ENCODE measurements at places on chromosomes 11 and 22. TPM values are rescaled to one million over a fixed set of nuclear protein-coding genes. Genes with fewer than 3 reads are reported as not detected.

DNA sequence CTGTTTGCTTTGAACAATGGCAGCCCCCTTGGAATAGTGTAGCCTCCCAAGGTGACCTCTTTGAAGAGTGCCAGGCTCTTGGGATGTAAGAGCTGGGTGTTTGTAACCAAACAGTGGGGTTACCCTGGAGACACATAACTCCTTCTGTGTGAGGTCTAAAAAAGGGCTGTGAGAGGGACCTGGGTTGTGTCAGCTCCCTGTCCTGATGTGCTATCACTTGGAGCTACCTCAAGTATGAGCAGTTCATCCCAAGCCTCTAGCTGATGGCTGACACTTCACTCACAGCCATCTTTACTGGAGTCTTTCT lies 40.2 kb downstream of the TSPAN18 start:
- DNase-seq = no peak

BIK gene
- 0.31 TPM for total RNA-seq

ROBO3 gene
- total RNA-seq = 0.80 TPM

- DNase-seq = peak; percentile 79
Observed at GRCh38 chr11:125289419-125290098, 125.0 kb downstream of the PKNOX2 start.

NECTIN1 gene
- total RNA-seq = 5.1 TPM

- no peak for DNase-seq
Observed at GRCh38 chr11:8375932-8376331, 112.3 kb upstream of the LMO1 start.

DNA sequence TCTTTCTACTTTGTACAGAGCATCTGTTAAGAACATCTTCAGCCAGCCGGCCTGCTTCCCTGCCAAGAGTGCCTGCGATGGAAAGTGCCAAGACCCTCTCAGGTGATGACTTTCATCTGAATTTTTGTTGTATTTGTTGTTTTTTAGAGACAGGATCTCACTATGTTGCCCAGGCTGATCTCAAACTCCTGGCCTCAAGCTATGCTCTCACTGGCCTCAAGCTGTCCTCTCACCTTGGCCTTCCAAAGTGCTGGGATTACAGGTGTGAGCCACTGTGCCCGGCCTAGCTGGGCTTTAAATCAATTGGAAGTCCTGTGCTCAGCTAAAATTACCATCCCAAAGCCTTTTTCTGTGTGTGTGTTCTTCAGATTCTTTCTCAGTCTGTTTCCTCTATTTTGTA lies 64.2 kb upstream of the ADORA2A start:
- no peak for DNase-seq

DNA sequence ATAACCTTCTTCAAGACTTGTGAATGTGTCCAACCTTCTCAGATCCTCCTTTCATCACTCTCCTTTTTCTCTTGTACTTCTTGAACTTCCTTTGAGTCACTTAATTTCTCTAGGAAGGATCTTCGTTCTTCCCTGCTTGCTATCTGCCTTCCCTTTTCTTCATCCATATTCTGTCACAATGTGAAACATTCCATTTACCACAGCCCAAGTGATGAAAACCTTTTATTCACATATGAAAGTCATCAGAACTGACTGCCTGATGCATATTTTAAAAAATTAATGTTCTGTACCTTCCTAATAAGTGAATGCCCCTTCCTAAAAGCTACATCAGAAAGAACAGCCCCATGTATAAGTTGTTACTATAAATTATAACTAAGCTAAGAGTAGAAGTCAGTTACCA lies 520.4 kb upstream of the LUZP2 start:
- no peak for DNase-seq

- DNase-seq = no peak
Observed at GRCh38 chr11:114322934-114323333, 26.7 kb downstream of the NNMT start.

GRCh38 chr11:85712953-85713352 lies 27.0 kb upstream of the CCDC89 start:
- no peak for DNase-seq

DNA sequence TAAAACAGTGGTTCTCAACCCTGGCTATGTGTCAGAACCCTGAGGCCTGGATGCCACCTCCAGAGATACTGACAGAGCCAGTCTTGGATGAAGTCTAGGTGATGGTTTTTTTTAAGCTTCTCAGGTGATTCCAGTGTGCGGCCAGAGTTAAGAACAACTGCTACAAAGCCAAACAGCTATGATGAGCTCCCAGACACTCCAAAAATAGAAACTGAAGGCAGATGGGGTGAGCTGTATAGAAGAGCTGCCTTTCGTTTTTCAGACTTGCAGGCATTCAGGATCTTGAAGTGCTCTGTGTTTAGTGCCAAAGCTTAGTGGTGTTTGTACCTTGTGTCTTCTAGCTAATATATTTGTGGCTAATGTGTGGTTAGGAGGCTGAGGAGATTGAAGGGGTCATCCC lies 14.2 kb downstream of the SCUBE2 start:
- no peak for DNase-seq

DNA sequence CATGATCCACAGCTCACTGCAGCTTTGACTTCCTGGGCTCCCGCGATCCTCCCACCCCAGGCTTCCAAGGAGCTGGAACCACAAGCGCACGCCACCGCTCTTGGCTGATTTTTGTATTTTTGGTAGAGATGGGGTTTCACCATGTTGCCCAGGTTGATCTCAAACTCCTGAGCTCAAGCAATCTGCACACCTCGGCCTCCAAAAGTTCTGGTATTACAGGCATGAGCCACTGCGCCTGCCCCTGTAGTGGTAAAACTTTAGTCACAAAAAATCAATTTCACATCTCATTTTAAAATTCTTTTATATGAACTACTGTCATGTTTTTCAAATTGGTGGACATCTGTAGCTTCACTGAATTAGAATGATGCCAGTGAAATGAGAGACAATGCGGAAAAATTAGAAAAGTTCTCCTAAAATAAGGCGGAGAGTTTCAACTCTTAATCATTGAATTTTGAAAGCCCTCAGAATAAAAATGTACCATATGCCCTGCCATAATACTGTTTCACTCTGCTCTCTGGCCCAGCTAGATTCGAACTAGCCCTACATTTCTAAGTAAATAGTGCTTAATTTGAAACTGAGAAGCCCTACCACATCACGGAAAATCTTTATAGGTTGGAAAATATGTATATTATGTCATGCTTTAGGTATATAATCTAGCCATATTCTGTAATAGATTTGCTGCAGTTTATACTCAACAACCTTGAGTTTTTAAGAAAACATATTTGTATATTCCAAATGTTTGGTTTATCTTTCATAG lies 78.7 kb downstream of the HORMAD2 start:
- DNase-seq = no peak

DNA sequence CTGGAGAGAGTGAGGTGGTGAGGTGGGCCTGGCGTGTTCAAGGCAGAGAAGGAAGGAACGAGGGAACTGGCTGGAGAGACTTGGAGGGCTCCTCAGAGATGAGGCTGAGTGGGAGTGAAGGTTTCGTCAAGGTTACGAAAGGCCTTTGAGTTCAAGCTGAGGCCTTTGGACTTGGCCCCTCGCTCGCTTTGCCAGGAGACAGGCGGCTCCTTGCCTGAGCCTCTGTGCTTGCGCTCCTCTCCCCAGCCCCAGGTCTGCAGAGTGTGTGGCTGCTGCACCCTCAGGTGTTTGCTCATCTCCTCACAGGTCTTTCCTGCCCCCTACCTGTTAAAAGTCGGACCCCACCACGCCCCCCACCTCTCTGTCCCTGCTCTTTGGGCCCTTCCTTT lies 91.6 kb downstream of the ATXN10 start:
- no peak for DNase-seq

DNA sequence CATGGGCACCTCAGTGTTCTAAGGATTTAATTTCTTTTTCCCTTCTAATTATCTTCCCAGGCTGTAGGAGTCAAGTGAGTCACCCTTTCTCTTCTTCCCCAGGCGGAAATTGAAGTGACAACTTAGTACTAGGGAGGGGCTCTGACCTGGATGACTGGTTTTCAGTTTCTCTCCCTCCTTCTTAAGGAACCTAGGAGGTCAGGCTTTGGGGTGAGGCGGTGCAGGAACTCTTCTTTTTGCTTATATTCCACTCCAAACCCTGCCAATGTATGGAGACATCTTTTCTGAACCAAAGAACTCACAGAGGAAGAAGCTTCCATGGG lies 12.6 kb downstream of the ZDHHC5 start:
- DNase-seq = no peak

ACAT1 gene
- 357 TPM for total RNA-seq

GRCh38 chr22:50620593-50621355 lies 7.2 kb downstream of the ARSA start:
- peak; percentile 82 for DNase-seq

DNA sequence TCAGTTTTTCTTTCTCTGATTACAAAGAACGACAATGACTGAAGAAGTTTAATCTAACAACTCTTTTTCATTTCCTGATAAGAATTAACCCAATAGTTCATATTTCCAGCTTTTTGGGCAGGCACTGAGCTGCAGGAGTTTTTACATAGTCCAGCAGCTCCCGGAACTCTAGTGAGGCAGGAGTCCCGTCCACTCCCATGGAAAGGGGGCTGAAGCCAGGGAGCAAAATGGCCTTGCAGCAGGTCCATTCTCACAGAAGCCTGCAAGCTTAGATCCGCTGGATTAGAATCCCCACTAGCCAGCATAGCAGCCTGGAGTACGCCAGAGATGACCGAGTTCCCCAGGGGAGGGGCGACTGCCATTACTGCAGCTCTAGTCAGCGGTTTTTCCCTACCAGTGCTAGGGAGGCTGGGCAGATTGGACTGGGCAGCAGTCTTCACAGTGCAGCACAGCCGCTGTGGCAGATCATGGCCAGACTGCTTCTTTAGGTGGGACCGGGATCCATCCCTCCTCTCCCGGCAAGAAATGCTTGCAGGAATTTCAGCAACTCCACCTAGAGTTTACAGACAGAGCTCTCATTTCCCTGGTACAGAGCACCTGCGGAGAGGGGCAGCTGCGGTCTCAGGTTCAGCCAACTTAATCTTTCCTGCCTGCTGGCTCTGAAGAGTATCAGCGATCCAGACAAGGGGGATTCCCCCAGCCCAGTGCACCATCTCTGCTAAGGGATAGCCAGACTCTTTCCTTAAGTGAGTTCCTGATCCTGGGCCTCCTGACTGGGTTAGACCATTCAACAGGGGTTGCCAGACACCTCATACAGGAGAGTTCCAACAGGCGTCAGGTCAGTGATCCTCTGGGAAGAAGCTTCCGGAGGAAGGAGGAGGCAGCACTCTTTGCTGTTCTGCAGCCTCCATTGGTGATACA lies 742 bp upstream of the CASP4 start:
- DNase-seq = peak; percentile 26

GRCh38 chr22:39292561-39293074 lies 26.8 kb downstream of the RPL3 start:
- peak; percentile 95 for DNase-seq

- DNase-seq = no peak
Observed at GRCh38 chr11:129023968-129024676, 81.5 kb upstream of the TP53AIP1 start.

GRCh38 chr11:14331476-14332136 lies 27.4 kb downstream of the RRAS2 start:
- DNase-seq = no peak

- no peak for DNase-seq
Observed at GRCh38 chr22:40405178-40406062, 35.0 kb downstream of the SGSM3 start.

DNA sequence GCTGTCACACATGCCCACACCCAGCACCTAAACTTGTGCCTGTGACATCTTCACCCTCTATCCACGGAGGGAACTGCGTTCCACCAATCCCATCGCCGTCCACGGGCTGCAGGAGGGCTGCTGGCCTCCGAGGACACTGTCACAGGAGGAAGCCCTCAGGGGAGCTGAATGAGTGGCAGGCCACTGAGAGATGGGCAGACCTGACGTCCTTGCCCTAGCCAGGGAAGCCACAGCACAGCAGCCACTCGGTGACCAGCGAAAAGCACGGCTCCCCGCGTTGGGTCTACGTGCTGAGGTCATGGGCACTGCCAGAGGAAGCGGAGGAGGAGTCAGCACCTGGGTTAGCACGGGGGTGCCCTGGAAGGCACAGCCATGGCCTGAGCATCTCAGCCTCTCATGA lies 50.5 kb downstream of the IGSF9B start:
- DNase-seq = no peak

GRCh38 chr22:28397306-28397705 lies 282.3 kb downstream of the TTC28 start:
- DNase-seq = no peak

DNA sequence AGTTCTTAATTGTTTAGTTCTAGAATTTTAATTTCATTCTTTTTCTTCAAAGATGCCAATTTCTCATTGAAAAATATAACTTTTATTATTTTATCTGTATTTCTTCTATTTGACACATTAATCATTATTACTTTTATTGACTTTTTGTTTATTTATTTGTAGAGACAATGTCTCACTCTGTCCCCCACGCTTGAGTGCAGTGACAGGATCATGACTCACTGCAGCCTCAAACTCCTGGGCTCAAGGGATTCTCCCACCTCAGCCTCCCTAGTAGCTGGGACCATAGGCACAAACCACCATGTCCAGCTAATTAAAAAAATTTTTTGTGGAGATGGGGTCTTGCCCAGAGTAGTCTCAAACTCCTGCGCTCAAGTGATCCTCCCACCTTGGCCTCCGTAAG lies 30.3 kb upstream of the FBLN1 start:
- DNase-seq = no peak

DNA sequence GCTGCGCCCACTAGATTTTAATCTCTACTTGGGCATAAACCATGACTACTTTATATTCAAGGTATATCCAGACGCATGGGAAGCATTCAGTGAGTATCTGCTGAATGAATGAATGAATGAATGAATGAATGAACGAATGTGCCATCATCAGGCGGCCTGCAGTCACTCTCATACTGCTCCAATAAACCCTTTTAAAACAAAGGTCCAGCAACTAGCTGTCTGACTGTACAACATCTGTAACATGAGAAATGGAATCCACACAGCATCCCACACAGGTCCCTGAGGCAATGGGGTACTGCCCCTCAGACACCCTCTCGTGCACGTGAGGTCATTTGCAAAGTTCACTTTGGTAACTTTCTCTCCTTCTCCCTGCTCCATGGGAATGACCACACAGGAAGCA lies 147.5 kb downstream of the LARGE1 start:
- no peak for DNase-seq

OPCML gene
- not detected for total RNA-seq

GRCh38 chr11:45301537-45302246 lies 15.6 kb upstream of the SYT13 start:
- no peak for DNase-seq

NAT10 gene
- 22.9 TPM for total RNA-seq

GAL3ST3 gene
- total RNA-seq = not detected

FGF19 gene
- total RNA-seq = not detected

- no peak for DNase-seq
Observed at GRCh38 chr11:117145393-117145761, 1.3 kb downstream of the PAFAH1B2 start.

DBX1 gene
- not detected for total RNA-seq

DNA sequence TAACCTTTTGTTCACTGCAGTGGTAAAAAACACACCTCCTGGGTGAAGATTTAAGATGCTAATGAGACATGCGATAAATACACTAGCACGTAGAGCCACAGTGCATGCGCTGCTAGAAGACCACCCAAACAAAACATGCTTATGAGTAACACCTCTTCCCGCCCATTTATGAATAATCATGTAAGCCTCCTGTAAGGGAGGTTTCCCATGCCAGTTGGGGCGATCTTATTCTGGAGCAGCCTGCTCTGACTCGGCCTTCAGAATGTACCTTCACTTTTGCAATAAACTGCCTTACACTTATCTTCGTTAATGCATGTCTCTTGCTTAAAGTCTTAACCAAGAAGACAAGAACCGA lies 18.1 kb upstream of the SCARF2 start:
- no peak for DNase-seq

TRIOBP gene
- 22.5 TPM for total RNA-seq

All from right lobe of liver (tissue), 6 donors.